ENCODE measurements at places on chromosomes 5 and 9.

DNA sequence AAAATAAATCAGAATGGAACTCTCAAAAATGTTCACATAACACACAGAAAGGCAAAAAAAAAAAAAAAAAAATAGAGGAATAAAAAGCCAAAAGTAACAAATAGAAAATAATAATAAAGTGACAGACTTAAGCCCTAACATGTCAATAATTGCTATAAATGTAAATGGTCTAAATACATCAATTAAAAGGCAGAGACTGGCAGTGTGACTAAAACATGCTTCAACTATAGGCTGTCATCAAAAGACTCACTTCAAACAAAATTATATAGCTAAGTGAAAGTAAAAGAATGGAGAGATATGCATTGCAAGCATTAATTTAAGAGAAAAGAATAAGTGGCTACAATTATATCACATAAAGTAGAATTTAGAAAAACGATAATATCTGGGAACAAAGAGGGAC, 114.2 kb downstream of the PHF2 start:
- no peak for DNase-seq

GRCh38 chr5:175880797-175881312, 9.5 kb downstream of the CPLX2 start:
- DNase-seq = no peak

DNA sequence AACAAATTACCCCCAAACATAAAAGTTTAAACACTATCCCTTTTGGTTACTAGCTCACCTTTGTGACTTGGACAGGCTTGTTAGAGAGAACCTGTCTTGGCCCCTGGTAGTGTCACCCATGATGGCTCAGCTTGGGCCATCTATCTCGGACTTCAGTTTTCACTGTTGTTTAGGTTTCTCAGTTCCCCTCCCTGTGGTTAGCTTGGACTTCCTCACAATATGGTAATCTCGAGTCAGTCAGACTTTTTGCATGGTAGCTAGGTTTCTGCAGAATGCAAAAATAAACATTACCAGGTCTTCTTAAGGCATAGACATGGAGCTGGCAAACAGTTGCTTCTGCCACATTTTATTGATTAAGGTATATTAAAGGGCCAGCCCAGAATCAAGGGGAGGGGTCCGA, 324.3 kb upstream of the RORB start:
- no peak for DNase-seq

DNA sequence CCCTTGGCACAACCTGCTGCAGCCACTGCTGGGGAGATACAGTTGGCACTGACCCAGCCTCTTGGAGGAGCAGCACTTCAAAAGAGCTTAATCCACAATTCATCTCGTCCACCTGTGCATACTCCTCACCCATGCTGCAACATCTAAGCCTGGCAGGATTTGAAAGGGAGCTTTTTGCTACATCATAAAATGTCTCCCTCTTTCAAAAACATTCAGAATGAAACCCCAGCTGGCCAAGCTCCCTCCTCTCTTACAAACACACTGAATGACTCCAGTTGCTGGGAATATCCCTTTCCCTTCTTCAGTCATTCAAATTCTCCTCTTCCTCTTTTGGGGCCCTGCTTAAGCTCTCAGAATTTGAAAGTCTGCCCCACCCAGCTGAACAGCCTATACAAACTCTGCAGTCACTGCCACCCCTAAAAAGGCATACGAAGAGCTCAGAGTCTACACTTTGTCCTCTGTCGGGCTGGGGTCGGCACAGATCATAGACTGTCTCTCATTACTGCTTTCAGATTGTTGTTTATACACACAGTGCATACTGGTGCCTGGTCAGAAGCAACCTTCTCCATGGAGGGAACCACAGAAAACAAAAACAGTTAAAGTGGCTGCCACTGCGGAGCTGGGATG, 8.8 kb upstream of the C5orf15 start:
- no peak for DNase-seq

DNA sequence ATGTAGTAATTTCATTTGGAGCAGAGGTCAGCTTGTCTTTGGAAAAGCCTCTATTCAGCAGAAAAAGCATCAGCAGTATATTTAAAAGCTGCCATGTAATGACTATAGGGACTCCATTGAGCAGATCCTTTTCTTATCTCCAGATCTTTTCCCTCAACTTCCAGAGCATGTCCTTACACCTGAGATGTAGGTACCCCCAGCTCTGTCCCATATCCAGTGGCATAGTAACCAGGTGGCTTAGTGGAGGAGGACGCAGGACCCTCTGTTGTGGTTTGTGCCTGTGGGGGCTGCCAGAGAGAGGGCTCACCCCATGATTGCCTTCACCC, 61.5 kb downstream of the RCL1 start:
- DNase-seq = no peak

DNA sequence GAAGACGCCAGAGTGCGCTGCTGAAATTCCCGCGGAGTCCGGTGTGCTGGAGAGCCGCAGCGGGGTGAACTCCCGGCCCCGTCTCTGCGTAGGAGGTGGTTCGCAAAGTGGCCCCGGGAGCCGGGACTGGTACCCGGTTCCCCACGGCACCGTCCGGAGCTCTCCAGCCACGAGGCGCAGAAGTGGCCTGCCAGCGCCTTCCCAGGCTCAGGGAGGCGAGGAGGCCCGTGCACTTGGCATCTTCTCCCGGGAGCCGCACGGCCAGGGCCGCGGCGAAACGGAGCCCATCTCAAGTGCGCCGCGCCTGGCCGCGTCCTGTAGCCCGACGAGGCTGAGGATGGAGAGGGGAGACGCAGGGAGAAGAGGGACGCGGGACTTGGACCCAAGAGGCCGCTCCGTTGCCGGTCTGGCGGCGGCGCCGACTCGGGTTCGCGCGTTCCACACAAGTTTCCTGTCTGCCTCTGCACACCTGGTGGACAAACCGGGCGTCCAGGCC, 1.1 kb upstream of the IRX1 start:
- DNase-seq = no peak

DNA sequence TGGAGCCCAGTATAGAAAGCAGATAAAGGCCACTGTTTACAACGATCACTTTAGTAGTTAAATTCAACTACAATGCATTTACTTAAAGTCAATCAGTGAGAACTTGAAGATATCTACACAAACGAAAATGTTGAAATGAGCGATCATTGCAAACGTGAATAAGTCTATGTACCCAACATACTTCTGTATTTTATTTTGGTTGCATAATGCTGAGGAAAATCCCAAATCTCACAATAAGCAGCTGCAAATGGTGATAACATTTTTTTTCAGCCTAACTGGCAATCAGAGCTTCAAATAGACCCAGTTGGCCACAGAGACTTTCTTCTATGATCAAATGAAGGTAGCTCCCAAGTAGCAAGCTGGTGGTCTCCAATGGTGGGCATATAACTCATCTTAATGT, 32.1 kb downstream of the PDGFRB start:
- DNase-seq = no peak

DNA sequence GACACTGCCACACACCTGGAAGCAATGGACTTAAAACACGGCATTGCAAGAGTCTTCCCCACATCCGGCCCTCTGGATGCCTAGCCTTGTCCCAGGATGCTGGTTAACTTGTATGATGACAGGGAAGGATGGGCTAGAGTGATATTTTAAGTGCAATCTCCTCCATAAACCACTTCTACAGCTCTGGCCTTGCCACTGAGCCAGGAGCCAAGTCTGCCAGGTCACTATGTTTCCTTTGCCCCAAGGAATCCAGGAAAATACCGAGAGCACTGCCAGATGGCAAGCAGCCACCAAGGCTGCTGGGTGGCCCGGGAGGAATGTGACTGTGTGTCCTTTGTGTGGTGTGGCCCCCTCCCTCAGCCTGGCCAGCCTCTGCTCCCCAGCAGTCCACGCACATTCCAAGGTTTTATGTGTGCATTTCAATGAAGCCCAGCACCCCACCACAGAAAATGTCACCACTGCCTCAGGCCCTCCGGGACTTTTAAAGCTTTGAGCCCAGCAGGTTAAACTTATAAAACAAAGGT, 106.0 kb downstream of the FRMD3 start:
- DNase-seq = no peak

- no peak for DNase-seq
Observed at GRCh38 chr5:9954869-9955268, 294.8 kb downstream of the ATPSCKMT start.

GRCh38 chr5:82165740-82166530, 112.2 kb downstream of the RPS23 start:
- DNase-seq = no peak

DNA sequence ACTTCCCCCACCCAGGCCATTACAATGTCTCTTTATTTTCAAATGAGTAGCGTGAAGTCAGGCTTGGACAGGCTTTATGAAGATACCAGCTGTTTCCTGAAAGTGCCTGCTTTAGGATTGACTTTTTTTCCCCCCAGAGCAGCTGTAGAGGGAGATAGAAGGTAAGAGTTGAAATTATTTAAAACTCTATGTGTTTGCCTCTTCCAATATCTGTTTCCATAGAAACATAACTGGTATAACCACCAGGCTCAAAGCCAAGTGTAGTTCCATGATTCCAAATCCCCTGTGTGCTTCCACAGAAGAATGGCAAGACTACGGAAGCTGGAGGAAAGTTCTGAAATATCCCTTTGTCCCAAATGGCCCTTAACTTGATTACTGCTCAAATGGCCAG, 87.4 kb upstream of the TBC1D2 start:
- no peak for DNase-seq

DNA sequence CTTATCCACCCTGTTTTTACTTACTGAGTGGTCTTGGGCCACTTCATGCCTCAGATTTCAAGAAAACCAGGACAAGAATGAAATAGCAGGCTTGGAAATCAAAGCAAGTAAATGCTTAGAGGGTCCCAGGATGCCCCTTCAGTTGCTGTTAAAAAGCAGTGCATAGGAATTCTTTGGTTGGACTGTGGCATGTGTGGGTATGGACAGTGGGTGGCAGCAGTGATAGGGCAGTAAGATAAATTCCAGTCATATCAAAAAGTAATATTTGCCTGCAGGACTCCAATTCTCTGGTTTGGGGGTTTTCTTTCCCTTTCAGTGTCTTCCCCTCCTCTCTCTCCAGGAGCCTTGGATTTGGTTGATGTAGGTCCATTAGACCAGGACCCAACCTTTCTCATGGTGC, 306.7 kb upstream of the CLINT1 start:
- DNase-seq = no peak

DNA sequence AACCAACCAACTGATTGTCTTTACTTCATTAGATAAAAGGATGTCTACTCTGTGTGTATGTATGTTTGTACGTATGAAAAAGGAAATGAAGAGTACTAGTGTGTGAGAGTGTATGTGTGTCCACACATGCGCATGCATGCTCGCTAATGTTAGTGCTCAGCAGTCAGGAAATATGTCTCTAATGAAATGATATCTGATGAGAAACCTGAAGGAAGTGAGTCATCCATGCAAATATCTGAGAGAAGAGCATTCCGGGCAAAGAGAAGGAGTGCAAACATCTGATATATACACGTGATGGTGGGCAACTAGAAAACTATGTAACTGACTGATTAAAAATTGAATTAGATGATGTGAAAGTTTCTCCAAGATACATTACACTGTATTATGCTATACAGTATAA, 29.6 kb upstream of the UGCG start:
- no peak for DNase-seq

- DNase-seq = no peak
Observed at GRCh38 chr9:128215491-128216409, 12.6 kb downstream of the DNM1 start.

GRCh38 chr5:2669913-2670312, 81.6 kb downstream of the IRX2 start:
- no peak for DNase-seq

- DNase-seq = no peak
Observed at GRCh38 chr5:131355971-131356528, 92.2 kb downstream of the CDC42SE2 start.

DNA sequence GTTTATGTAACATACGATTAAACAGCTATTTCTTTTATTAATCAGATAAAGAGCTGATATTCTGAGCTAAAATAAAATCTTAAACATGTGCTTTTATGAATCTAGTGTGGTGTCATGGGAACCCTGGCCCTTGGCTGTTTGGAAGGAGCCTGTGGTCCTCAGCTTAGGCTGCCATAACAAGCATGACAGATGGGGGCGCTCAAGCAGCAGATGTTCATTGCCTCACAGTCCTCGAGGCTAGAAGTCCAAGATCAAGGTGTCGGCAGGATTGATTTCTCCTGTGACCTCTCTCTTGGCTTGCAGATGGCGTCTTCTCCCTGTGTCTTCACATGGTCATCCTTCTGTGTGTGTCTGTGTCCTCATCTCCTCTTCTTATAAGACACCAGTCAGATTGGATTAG, 448.2 kb downstream of the GADD45G start:
- DNase-seq = no peak

GRCh38 chr5:82942083-82942881, 134.9 kb downstream of the TMEM167A start:
- DNase-seq = no peak

- no peak for DNase-seq
Observed at GRCh38 chr5:14097998-14098471, 45.1 kb upstream of the TRIO start.

- DNase-seq = no peak
Observed at GRCh38 chr9:12266758-12267157, 426.4 kb upstream of the TYRP1 start.

DNA sequence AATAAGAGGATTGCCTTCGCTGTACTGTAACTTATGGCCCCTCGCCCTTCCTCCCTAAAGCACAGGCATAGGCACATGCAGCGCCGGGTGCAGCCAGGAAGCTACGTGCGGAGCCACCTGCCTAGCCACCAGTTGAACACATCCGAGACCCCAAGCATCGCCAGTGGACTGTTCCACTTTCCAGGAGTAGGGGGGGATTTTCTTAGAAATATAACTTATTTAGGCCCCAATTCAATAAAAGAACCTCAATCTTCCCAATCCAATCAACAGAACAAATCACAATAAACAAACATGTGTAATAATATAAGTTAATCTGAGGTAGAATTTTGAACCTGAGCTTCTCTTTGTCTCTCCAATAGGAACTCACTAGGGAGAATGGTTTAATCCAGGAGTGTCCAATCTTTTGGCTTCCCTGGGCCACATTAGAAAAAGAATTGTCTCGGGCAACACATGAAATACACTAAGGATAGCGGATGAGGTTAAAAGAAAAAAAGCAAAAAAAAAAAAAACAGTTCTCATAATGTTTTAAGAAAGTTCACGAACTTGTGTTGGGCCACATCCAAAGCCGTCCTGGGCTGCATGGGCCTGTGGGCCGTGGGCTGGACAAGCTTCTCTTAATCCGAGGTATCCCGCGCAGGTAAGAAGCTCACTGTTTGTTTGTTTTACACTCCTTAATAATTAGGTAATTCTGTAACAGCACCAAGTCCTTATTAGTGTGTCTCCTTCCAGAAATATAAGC, 22.0 kb upstream of the NIPBL start:
- DNase-seq = no peak

GRCh38 chr5:1161833-1162229, 39.6 kb upstream of the SLC6A19 start:
- no peak for DNase-seq

GRCh38 chr5:67265951-67266350, 69.4 kb upstream of the CD180 start:
- DNase-seq = no peak

DNA sequence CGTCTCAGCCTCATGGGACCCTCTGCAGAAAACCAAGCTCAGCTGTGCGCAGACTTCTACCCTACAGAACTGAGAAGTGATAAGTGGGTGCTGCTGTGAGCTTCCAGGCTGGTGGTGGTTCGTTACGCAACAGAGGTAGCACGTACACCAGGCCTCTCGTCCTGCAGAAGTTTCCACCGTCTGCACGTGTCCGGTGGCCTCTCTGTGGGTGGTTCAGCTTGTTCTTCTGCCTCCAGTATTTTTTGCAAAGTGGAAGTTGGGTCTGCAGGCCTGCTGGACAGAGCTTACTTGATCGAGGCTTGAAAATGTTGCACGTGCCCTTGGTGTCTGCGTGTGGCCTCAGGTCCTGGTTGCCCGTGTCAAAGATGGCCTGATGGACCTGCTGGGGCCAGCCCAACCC, 27.5 kb downstream of the KCNT1 start:
- DNase-seq = no peak
